Stimulated activated CD8-positive, alpha-beta memory T cell treated with anti-CD3 and anti-CD28 coated beads, Interleukin-2, amount 100 ng/mL, for 1 hour (primary cell): ENCODE measurements at places on chromosomes 4 and X.

GRCh38 chr4:86847571-86847970, 1.6 kb downstream of the SLC10A6 start:
- DNase-seq = no peak

DNA sequence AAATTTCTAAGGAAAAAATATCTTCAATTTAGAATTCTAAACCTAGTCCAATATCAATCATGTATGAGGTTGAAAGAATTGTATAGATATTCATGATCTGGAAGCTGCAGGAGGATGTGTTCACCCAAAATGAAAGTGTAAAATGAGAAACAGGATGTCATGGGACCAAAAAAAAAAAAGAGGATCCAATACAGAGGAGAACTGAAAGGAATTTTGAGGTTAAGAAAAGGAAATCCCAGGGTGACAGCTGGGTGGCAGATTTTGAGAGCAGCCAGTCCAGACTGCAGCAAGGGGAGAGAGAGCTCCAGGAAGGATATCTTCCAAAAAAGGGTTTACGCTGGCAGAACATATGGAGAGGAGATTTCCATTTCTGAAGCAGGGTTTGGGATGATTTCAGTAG, 38.9 kb downstream of the TLR10 start:
- no peak for DNase-seq

- DNase-seq = no peak
These were observed 25.0 kb upstream of the TMLHE start for GRCh38 chrX:155637714-155638113.

GRCh38 chr4:76607846-76608245, 172.8 kb downstream of the SHROOM3 start:
- DNase-seq = no peak

- no peak for DNase-seq
These were observed 38.9 kb downstream of the RGS12 start for GRCh38 chr4:3331511-3332394.

DNA sequence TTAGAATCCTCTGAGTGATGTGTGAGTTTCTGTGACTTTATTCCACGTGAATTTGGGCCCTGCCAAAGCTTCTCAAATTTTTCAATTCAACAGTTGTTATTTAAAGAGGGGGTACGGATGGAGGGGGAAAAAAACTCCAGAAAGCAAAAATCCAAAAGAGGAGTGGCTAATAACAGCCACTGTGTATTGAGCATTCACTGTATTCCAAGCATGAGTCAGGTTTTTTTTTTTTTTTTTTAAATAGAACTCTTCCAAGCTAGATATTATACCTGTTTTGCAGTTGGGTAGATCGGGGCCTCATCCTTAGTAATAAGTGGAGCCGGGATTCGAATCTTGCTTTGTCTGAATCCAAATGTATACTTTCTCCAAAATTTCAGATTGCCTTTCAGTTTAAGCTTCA, 6.4 kb upstream of the RHOH start:
- DNase-seq = no peak

GRCh38 chr4:75542824-75543223, 13.0 kb upstream of the ODAPH start:
- DNase-seq = no peak

DNA sequence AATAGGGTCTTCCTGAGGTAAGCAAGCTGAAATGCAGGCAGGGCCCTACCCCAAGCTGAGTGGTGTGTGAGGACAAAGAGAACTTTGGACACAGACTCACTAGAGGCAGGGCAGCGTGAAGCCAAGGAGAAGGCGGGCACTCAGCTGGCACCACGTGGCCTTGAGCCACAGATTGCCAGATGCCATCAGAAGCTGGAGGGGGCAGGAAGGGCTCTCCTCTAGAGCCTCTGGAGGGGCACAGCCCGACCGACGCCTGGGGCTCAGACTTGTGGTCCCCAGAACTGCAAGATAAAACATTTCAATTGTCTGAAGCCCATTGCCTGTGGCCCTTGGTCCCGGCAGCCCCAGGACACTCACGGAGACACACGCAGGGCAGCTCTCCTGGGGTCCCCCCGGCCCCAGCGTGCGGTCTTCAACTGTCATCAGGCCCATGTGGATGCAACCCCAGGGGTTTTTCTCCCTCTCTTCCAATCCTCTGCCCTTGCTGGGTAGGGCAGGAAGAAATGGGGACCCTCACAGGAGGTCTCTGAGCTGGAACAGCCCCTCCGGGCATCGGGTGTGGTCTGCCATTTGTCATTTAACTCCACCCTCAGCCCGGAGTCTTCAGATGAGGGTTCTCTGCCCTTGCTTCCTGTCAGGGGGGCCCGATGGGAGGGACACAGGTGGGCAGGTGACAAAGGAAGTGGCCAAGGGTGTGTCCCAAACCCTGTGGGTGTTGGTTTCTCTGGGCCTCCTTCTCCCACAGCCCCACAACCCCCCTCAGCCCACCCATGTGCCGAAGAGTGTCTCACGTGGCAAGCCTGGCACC, 22.2 kb downstream of the HMX1 start:
- no peak for DNase-seq

DNA sequence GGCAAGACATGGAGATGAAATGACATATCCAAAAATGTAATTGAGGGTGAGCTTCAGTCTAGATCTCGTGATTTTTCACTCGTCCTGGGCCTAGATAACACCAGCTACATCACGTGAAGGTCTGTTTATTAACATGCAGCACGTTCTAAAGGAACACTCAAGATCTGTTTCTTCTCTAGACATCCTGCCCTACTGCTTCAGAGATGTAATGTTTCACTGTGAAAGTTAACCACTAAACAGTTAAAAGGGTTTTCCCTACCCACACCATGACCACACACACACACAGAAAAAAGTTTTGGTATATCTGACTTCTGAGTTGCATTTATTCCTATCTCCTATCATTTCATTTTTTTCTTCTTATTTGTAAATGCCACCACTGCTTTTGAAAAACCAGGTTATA, 52.3 kb upstream of the SMIM31 start:
- no peak for DNase-seq

DNA sequence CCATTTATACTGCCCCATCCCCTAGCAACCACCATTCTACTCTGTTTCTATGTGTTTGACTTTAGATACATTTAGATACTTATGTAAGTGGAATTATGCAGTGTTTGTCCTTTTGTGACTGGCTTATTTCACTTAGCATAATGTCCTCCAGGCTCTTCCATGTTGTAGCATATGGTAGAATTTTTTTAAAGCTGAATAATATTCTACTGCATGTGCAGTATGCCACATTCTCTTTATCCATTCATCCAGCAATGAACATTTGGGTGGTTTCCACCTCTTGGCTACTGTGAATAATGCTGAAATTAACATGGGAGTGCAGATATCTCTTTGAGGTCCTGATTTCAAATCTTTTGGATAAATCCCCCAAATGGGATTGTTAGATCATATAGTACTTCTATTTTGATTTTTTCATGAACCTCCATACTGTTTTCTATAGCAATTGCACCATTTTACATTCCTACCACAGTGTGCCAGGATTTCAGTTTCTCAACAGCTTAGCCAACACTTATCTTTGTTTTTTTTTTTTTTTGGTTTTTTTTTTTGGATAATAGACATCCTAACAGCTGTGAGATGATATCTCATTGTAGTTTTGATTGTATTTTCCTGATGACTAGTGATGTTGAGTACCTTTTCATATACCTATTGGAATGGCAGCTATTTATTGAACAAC, 105.9 kb upstream of the LNX1 start:
- DNase-seq = no peak

DNA sequence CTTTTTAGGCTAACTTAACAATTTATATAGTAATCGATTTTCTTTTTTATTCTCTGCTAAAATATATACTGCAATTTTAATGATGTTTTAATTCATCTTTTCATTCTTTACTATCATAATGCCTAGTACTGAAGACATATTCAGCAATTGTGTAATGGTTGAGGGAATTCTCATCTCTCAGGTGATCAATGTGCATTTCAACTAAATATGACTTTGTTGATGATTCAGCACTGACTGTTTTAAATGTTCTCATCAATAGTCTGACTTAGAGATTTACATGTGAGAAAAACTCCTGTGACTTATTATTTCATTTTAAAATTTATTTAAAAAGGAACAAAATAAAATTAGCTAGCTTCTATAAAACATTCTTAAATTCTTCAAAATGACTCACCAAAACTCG, 1450.3 kb downstream of the STIM2 start:
- DNase-seq = no peak

GRCh38 chr4:169200361-169201030, 70.3 kb downstream of the SH3RF1 start:
- no peak for DNase-seq

GRCh38 chrX:1109580-1110119, 102.8 kb downstream of the CRLF2 start:
- no peak for DNase-seq

DNA sequence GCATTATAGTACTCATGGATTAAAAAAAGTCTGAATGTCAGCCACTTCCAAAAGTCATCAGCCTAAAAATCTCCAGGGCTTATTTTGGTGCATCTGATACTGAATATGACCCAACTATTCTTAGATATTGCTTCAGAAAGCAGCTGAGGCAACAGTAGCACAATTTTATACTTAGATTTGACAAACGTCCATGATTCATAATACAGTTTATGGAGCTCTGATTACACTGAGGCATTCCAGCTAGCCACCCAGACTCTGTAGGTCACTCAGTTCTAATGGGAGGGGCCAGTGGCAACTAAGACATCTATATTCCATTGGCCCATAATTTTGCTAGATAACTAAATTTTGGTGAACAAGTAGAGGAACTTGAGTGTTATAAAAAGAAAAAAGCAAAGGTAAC, 10.3 kb downstream of the SPATA4 start:
- no peak for DNase-seq

DNA sequence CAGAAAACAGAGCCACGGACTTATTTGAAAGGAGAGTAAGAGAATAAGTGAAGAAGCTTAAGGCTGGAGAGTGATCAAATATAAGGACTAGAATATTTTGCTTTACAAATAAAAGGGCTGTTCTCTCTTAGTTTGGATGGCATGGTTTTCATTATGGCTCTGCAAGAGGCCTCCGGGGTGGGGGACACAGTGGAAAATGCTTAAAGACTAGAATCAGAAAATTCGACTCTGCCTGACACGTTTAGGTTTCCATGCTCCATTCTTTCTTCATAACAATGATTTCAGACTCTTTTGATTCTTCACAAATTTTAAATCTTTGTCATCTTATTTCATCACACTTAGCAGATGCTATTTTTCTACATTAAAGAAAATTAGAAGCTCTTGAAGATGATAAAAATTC, 632.4 kb upstream of the BOD1L1 start:
- DNase-seq = no peak

- DNase-seq = no peak
These were observed 21.7 kb upstream of the MTM1 start for GRCh38 chrX:150546711-150547153.

- DNase-seq = no peak
These were observed 23.2 kb downstream of the DIAPH2 start for GRCh38 chrX:96707804-96708203.

GRCh38 chr4:38082021-38082420, 121.8 kb downstream of the PTTG2 start:
- no peak for DNase-seq

- no peak for DNase-seq
These were observed 1.6 kb downstream of the FBXO8 start for GRCh38 chr4:174281901-174282300.

- no peak for DNase-seq
These were observed 473.0 kb downstream of the SPRY1 start for GRCh38 chr4:123869286-123870215.

GRCh38 chrX:150543230-150544155, 24.9 kb upstream of the MTM1 start:
- DNase-seq = no peak

DNA sequence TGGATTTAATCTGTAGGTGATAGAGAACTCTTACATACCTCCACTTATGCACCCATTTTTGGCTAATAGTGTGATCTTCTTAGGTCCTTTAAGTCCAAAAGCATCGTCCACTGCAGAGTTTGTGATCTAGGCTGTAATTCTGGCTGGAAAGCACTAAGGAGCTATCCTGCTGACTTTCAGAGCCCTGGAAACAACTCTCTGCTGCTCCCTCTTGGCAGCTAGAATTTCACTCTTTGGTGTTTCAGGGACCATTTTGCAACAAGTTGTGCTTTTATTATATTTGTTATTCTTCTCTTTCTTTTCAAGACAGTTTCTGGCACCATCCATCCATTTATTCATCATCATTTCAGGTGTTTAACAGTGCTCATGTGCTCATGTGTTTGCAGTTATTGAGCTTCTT, 130.0 kb downstream of the RBM46 start:
- DNase-seq = no peak

GRCh38 chr4:118589471-118590055, 95.6 kb upstream of the METTL14 start:
- no peak for DNase-seq

DNA sequence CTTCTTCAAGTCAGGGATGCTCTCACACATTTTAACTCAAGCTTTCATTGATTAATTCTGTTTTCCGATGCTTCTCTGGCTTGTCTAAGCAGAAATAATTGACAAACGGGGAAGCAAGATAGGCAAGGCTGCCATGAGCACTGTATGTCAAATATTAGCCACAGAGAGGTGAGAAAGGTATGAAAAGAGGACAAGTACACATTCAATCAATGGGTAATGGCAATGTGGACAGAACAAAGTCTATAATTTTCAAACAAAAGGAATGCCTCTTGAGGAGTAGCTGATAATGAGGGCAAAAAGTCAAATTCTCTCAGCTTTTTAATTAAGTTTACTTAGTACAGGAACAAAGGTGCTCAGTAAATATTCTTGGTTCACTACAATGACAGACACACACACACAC, 19.6 kb downstream of the COX7B2 start:
- no peak for DNase-seq

- DNase-seq = no peak
These were observed 15.9 kb downstream of the RAB33B start for GRCh38 chr4:139469869-139470268.
